Tibial nerve (tissue), 4 donors: ENCODE measurements at places on chromosomes 11 and 22.

- H3K4me3 ChIP-seq, result no peak overlapping the region
- DNase-seq, result no peak
- H3K4me1 ChIP-seq, result no peaks in the 10 kb centered on the region
- no peaks in the 10 kb centered on the region for H3K36me3 ChIP-seq
These were observed 44.7 kb upstream of the SHISAL1 start for GRCh38 chr22:44357296-44357965.

- peaks cover 34% of the 10 kb centered on the region for H3K4me1 ChIP-seq
- peak overlapping the region; percentile 55 for H3K27ac ChIP-seq
- H3K36me3 ChIP-seq, result no peaks in the 10 kb centered on the region
- H3K27me3 ChIP-seq, result peaks cover 2% of the 10 kb centered on the region
- peak overlapping the region; percentile 76 for H3K4me3 ChIP-seq
These were observed 1.4 kb upstream of the ESRRA start for GRCh38 chr11:64304032-64304315.

GRCh38 chr11:112267188-112267591 is 6.5 kb upstream of the PLET1 start:
- peaks cover 6% of the 10 kb centered on the region for H3K36me3 ChIP-seq
- H3K27ac ChIP-seq, result no peak overlapping the region
- H3K4me3 ChIP-seq, result no peak overlapping the region

GRCh38 chr22:42856179-42856864 is 751 bp downstream of the ARFGAP3 start:
- DNase-seq, result no peak
- no peaks in the 10 kb centered on the region for H3K4me1 ChIP-seq
- no peaks in the 10 kb centered on the region for H3K27me3 ChIP-seq
- H3K36me3 ChIP-seq, result no peaks in the 10 kb centered on the region
- peak overlapping the region; percentile 90 for H3K4me3 ChIP-seq

DNA sequence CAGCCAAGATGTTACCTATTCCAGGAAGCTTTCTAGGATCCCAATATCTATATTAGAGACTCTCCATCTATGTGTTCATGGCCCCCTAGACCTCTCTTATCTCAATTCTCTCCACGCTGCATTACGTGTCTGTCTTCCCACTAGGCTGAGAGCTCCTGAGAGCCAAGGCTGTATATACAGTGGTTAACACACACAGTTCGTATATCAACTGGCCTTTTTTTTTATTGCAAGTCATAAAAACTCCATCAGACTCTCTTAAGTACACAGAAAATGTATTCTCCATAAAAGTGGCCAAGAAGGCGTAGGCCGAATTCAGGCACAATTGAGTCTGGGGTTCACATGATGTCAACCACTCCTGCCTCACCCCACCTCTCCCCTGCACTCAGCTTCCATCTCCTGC is 115.9 kb downstream of the TRIM29 start:
- no peaks in the 10 kb centered on the region for H3K36me3 ChIP-seq
- no peak overlapping the region for H3K4me3 ChIP-seq
- DNase-seq, result no peak
- H3K4me1 ChIP-seq, result no peaks in the 10 kb centered on the region
- H3K27ac ChIP-seq, result no peak overlapping the region
